ELF-1 (cell line): ENCODE measurements at places on chromosomes 1 and 21.

- peak; percentile 18 for DNase-seq
Measured at GRCh38 chr21:38494703-38495102, 3.6 kb downstream of the ERG start.

- DNase-seq: peak; percentile 85
Measured at GRCh38 chr1:8154621-8155052, 128.5 kb upstream of the ERRFI1 start.

DNA sequence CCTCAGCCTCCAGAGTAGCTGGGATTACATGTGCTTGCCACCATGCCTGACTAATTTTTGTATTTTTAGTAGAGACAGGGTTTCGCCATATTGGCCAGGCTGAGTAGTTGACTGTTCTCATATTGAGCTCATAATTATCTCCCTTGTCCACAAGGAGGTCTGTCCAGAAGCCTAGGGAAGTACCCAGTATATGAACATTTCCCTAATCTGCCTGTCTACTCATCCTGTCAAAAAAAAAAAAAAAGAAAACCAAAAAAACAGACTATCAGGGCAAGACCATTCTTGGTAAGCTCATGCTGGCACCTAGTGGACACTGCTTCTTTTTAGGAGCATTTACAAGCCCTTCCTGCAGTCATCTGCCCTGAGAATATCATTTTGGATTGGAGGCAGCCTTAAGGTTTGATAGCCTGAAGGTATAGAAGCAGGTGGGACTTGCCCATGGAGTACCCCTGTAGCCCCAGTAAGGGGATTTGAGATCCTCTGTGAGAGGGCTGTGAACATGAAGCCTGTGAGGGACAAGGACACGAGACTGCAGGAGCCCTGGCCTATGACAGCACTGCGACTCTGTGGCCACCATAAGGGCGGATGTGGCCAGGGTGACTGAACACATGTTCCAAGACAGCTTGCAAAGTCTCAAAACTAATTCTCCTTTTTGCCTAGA, 10.8 kb upstream of the DUSP12 start:
- peak; percentile 30 for DNase-seq

DNA sequence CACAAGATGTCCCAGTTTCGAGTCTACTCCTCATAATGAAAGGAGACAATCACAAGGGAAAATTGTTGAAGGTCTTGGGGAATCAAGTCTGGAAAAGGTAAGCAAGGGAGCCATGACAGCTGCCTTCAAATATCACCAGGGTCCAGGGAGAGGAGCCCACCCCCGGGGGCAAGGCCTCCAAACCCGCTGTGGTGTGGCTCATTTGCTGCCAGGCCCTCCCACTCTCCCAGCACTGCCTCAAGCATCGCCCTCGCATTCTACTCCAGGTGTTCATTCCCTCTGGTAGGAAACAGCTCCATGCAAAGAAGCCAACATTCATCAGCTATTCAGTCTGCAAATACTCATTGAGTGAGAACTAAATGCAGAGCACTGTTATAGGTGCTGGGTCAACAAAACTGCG, 8.6 kb downstream of the S100A9 start:
- no peak for DNase-seq

DNA sequence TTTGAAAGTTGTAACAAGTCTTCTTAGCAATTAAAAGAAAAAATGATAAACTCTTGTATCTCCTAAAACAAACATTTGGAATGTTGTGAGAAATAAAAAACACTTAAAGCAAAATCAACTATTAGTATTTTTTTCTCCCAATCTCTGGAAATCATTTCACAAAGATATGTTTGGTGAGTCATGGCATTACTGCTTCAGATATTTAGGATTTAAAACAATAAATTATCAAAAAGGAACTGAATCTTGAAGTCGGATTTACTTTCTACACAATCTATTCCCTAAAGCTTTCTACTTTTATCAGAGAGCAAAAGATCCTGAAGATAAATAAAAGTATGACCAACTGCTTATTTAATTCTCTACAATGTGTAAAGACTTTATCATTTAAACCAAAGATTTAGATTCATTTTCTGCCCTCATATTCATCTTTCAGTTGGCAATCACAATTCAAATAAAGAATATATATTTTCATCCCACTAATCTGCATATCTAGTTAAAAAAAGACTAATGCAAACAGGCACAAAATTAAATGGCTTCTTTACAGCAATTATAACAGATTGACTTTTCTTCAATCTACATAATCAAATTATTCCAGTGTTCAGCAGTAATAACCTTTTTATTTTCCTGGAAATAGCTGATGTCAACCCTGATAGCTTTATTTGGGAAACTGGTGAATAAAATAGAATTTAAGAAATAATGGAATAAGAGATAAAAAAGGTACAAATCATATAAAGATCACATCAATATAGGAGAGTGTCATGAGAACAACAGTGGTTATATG, 230.0 kb downstream of the COP1 start:
- DNase-seq: no peak

DNA sequence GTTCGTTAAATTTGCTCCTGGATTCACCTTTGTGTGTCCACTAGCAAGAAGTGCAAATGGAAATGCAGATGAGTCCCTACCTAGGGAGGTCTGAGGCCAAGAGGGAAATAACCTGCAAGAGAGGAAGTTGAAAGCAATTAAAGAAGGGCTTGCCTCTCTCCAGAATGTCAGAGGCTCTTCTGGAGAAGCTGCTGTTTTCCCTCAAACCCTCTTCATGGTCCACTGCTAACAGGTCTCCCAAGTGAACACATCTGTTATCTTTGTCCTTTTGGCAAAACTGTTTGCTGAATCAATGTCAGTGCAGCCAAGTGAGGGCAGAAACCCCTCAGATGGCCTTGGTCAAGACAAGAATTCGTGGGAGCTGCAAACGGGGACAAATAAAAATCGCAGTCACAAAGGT, 177.3 kb upstream of the PLXNA2 start:
- no peak for DNase-seq

- DNase-seq: no peak
Measured at GRCh38 chr1:54265659-54266058, 65.7 kb downstream of the MRPL37 start.

DNA sequence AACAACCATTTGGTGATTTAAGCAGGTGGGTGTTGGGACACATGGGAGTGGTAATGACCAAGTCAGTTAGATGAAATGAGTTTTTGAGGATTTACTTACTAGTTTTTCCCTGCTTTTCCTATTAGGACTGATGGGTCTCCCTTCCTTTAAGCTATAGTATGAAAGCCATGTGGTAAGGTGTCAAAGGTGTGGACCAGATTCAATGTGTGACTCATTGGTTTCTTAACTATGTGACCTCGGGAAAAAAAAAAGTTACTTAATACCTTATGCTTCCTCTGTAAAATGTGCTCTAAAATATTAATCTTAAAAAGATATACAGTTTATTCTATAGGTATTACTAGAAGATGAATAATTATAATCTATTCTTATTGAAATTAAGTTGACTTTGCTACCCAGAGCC, 93.7 kb downstream of the DUSP10 start:
- DNase-seq: no peak

- DNase-seq: no peak
Measured at GRCh38 chr1:101463195-101463594, 226.4 kb downstream of the S1PR1 start.

GRCh38 chr21:33688353-33688752, 46.1 kb downstream of the ITSN1 start:
- DNase-seq: no peak

DNA sequence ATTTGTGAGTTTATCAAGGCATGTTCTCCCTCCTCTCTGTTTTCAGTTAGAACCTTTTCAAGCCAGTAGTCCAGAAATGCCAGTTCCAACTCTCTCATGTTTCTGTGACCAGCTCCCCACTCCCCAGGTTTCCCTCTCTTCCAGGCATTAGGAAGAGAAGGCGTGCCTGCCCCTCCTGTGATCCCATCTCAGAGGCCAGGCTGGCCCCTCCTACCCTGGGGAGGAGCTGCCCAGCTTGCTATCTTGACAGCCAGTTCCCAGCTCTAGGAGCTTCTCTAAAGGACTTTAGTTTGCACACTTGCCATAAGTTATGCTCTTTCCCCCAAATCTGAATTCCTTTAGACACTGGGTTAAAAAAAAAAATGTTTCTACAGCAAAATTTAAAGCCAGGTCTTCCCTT, 8.9 kb downstream of the HYI start:
- no peak for DNase-seq

GRCh38 chr1:7469255-7469938, 301.7 kb upstream of the VAMP3 start:
- DNase-seq: no peak

DNA sequence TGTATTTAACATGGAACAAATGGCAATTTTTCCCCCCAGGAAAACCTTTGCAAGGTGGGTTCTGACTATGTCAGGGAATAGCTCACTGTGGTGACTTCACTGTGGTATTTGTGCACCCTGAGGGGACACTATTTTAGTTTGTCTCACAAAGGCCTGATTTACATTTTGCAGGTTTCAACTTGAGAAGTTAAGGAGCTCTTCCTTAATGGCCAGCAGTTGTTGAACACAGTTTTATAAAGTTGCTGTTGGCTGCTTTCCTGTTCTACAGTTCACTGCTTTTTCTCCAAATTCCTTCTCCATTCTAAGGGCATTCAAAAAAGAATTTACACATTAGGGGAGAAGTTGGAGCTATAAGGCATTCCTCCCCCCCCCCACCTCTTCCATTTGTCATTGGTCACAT, 4.6 kb downstream of the LAMC1 start:
- peak; percentile 40 for DNase-seq

DNA sequence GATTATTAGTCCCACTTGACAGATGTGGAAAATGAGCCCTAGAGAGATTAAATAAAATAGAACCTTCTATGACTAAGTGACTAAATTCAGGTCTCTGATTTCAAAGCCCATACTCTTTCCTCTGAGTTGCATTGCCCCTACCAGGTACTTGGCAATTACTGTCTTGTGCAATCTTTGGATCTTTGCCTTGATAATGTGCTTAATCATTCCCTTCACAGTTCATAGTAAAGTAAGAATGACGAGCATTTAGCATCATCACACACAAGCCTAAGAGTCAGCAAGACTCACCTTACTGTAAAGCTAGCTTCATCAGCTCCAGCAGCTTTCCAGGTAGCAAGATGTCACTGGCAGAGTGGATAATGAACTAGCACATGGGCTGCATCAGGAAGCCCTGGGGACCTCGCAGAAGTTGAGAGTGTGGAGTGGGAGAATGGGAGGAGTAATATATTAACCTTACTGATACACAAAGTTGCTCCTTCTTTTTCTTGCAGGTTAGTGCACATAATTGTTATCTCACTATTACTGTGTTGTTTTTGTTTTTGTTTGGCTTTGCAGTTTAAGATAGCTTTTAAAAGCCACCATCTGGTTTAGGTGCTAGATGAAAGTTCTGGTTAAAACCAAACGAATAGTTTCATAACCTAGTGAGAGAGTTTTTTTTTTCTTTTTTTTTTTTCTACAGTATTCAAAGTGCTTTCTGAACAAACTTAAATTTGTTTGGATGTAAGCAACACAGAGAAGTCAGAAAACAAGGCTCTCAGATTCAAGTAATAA, 71.8 kb downstream of the PBX1 start:
- DNase-seq: no peak

GRCh38 chr1:14728516-14728915, 130.0 kb downstream of the KAZN start:
- no peak for DNase-seq

DNA sequence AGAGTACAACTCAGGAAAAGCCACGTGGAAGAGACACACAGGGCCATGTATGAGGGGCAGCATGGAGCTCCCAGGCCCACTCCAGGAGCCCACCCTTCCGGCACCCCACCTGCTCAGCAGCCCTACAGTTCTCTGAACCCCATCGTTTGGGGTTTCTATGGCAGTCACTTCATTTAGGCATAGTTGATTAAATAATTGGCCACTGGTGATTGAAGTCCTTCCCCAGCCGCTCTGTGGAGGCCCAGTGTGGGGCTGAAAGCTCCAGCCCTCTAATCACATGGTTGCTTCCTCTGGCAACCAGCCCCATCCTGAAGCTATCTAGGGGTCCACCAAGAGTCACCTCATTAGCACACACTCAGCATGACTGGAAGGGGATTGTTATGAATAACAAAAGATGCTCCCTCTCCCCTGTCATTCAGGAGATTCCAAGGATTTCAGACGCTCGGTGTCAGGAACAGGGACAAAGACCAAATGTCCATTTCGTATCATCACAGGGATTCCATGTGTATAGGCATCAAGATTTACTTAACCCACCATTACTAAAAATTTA, 12.2 kb upstream of the S100A7A start:
- no peak for DNase-seq

GRCh38 chr1:150257624-150258585, at the start of gene CA14:
CA14 (plus strand) TSS chr1:150257774; CDS start chr1:150258129, 355 bp downstream.
- DNase-seq: peak; percentile 72

GRCh38 chr1:171740987-171741871, 636 bp downstream of the VAMP4 start:
- DNase-seq: peak; percentile 26

DNA sequence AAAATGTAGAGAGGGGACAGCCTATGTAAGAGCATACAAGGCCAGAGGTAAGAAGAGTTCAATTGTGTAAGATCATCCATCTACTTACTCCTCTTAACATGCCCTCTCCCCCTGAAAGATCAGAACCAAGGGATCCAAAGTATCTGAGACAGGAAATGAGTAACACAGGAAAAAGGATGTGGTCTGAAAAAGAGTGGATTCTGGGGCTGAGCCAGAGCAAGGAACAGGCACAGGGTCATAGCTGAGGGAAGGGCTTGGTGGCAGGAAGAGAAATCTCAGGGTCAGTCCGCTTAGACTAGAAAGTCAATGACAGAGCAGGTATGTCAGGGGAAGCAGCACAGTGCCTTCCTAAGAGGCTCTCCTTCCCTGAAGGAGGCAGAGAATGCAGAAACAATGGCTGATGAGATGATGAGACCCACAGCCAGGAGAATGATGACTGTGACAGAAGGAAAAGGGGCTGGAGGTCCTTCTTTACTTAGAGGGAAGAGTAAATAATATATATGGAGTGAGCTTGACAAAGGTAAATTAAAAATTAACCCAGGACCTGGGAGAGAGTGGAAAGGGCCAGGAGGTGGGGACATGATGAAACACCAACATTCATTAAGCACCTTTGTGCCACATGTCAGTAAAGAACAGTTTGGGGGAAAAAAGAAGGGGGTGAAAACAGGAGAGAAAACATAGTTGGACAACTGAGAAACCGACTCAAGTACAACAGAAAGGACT, 26.2 kb upstream of the A3GALT2 start:
- no peak for DNase-seq

GRCh38 chr1:68093737-68094136, 43.3 kb upstream of the DIRAS3 start:
- DNase-seq: no peak
